ENCODE measurements at places on chromosomes 12 and 14.
A peak's percentile ranks its signal among the peaks of the same experiment; 100 is the strongest.

DNA sequence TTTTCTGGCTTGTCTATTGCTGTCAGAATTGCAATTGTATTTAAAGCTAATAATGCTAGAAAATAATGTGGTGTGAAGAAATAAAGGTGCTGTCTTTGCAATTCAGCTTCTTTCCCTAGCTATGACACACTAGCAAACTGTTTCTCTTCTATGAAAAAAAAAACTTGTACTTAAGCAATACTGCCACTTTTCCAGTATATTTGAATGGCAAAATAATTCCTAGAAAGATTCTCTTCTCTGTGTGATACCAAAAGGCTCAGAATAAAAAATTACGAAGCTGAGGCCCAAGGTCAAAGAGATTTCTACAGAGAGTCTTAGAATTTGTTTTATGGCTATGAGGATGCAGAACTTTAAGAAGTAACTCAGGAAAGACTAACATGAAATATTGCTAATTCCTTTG lies 235.5 kb downstream of the ADAMTS20 start:
- no peak for DNase-seq

- no peak for DNase-seq
Measured at GRCh38 chr12:76943008-76943407, 64.2 kb upstream of the CSRP2 start.

GRCh38 chr14:79514700-79515099 lies 696.6 kb downstream of the DIO2 start:
- DNase-seq, result peak; percentile 7

DNA sequence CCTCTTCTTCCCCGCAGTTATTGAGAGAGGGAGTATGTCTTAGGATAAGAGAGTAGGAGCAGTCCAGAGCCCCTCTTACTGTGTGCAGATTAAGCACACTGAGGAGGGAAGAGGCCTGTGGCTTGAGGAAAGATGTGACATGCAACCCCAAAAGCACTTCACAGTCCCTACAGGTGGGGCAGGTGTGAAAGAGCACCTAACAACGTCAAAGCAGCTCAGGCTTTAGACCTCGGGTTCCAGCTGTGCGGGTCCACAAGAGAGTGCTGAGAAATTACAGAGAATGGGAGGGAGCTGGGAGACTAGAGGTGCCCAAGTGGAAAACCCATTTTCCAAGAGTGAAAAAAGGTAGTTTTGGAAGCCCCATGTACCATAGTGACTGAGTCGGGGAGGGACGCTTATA lies 127.6 kb downstream of the SLC25A47 start:
- DNase-seq, result no peak

GRCh38 chr12:234019-234418 lies 20.1 kb upstream of the SLC6A12 start:
- no peak for DNase-seq

GRCh38 chr14:68981139-68981538 lies 2.0 kb upstream of the ACTN1 start:
- DNase-seq, result no peak

DNA sequence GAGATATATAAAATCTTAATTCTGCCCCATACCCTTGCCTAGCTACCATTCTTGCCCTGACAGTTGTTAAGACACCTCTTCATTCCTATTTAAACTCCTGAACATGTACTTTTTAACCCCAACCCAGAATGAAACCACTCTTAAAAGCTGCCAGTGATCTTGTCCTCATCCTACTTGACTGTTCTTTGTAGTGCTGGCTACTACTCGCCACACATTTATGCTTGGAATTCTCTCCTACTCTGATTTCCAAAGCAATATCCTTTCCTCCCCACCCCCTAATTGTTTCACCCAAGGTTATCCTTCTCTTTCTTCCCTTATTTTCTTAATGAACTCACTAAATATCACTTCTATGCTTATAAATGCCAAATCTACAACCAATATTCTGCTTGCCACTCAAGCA lies 4.1 kb downstream of the NFYB start:
- no peak for DNase-seq

- no peak for DNase-seq
Measured at GRCh38 chr12:124301084-124301654, 6.3 kb downstream of the RFLNA start.

GRCh38 chr14:105005929-105006830 lies 14.7 kb downstream of the CDCA4 start:
- DNase-seq, result no peak

DNA sequence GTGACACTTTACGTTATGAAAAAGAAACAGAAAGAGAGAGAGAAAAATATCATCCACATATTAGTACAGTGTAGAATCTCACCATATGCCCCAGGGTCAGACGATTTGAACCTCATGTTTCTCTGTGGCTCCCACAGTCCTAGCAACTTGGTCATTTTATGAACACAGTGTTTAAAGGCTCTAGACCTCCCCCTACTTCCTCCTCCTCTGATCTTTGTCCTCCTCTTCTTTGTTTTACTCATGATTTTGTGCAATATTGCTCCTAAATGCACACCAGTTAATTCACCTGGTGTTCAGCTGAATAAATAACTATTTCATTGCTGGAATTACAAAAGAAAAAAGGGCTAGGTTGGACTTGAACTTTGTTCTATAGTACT lies 18.2 kb downstream of the GLT1D1 start:
- no peak for DNase-seq

GRCh38 chr12:104171785-104172569 lies 34.0 kb upstream of the NFYB start:
- DNase-seq, result no peak

GRCh38 chr14:23443881-23444280 lies 8.4 kb upstream of the MYH7 start:
- no peak for DNase-seq

DNA sequence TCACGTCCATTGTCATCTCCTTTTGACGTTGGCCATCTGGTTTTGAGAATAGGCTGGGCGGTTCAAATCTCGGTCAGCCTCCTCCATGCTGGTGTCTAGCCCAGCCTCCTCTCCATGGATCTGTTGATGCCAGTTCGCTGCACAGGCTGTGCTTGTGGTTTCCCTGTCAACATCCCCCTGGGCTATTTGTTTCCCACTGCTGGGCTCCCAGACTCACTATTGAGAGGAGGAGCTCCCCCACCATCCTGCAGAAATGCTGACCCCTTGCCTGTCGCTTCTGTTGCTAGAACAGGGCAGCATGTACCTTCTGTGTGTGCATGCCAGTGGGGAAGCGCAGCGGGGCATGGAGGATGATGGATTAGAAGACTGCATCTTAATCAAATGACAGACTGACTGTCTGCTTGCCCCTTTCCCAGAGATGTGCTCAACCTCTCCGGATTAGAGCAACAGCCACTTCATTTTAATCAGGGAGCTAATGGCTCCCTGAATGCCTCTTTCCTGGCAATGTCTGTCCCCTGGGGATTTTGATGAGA lies 170.5 kb downstream of the TSPAN9 start:
- DNase-seq, result no peak

All from LoVo (cell line).